T-cell (primary cell): ENCODE measurements at places on chromosomes 12 and 14.

DNA sequence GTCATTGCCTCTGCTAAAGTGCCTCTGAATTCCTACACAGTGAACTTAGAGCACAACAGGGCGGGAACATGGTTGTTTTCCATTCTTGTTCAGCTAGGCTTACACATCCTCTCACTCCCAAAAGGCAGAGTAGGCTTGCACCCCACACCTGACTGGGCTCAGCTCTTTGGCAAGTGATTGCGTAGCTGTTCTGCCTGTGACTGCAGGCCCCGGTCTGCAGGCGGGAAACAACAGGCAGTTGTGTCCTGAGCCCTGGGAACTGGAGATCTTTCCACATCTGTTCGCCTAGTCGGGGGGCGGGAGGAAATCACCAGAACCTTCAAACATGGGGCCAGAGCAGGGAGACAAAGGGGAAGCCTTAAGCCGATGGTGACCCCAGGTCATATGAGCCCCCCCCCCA lies 274.7 kb downstream of the ZFP36L1 start:
- DNase-seq: no peak

DNA sequence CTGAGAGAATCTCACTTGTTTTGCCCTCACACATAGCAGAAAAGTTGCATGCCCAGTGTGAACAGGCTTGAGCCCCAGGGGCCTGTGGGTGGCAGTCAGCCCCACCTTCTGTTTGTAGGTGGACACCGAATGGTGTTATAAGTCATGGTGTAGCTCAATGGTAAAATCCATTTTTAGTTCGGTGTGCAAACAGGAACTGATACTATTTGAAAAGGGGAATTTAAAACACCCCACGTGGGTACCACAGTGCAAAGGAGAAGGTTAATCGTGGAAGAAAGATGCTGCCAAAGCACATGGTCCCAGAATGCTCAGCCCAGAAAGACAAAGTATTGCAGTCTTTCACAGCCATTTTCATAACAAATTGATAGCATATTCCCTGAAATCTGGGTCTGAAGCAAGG lies 71.8 kb upstream of the GZMB start:
- no peak for DNase-seq

- DNase-seq: no peak
These were observed 190.6 kb downstream of the TTC8 start for GRCh38 chr14:89015016-89015415.

DNA sequence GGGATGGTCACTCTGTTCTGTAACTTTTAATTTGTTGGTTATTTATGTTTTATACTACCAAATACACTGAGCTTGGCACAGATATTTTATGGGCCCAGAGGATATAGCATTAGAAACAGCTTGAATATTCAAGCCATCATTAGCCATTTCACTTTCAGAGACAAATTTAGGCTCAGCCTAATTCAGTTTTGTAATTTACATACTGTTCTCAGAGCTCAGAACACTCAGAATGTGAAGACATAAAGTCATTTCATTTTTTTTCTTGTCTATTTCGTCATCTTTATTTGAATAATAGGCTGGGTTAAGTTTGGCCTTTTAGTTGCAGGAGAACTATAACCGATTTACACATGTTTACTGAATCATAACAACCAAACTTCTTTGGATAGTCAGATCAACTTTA lies 361.7 kb downstream of the SNAPC1 start:
- no peak for DNase-seq

- no peak for DNase-seq
These were observed 82.4 kb upstream of the FBXO21 start for GRCh38 chr12:117272690-117273089.

- no peak for DNase-seq
These were observed 310.3 kb downstream of the TMEM121 start for GRCh38 chr14:105836730-105837129.

GRCh38 chr12:38872156-38872555 lies 33.2 kb downstream of the CPNE8 start:
- DNase-seq: no peak

GRCh38 chr14:53956427-53957201 lies at the start of gene BMP4:
BMP4 (minus strand) TSS chr14:53956825; CDS start chr14:53952222, 4,603 bp downstream.
- DNase-seq: no peak

- no peak for DNase-seq
These were observed 80.2 kb downstream of the NOC4L start for GRCh38 chr12:132224484-132224883.

- no peak for DNase-seq
These were observed 413.8 kb upstream of the TMTC1 start for GRCh38 chr12:30197392-30198057.

DNA sequence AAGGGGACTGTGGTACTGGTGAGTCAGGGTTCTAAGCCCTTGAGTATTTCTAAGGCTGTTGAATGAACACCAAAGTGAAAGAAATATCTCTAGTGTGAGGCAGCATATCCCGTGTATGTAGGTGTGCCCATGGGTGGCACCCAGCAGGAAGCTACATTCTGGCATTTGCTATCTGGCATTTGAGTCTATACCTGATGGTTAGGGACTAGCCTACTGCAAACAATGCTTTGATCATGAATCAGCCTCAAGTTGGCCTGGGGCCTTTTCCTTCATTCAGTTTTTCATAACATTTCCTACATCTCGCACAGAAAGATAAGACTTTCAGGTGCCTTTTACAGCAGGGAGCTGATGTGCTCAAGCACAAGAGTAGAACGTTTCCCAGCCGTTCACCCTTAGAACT lies 85.7 kb upstream of the E2F7 start:
- DNase-seq: no peak

GRCh38 chr14:68143341-68143841 lies 323.8 kb downstream of the RAD51B start:
- DNase-seq: no peak

DNA sequence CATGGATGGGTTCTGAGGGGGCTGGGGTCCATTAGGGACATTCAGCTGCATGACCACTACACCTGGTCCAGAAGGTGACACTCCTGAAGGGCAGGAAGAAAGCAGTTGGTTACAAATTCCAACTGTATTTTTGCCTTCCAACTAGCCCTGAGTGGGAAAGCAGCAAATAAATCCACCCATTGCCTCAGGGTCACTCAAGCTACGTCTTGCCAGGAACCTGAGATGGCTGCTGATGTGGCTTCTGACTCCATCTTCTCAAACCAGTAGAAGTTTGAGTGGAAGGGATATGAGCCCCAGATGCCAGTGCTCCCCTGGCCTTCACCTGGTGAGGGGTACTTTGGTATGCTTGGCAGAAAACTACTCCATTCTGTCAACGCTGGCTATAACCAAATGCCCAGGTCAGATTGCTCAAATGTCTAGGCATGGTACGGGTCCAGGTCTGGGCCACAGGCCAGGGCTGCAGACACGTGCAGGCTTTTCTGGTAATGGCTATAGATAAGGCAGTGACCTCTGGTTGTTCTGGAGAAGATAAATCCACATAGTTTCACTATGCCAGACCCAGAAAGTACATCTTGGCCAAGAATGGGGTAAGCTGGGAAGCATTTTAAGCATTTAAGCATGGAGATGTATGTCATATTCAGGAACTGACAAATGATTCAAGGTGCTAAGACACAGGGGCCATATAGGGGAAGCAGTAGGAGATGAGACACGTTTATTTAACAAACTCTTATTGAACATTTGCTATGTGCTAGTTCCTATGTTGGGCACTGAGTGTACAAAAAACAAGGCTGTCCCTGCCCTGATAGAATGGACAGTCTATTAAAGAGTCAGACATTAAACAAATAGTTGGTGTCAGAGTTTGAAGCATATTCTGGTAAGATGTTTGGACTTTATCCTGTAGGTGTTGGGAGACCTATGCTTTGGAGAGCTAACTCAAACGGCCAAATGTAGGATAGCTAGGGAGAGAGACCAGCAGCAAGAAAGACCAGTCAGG lies 8.3 kb upstream of the STAC3 start:
- DNase-seq: no peak

DNA sequence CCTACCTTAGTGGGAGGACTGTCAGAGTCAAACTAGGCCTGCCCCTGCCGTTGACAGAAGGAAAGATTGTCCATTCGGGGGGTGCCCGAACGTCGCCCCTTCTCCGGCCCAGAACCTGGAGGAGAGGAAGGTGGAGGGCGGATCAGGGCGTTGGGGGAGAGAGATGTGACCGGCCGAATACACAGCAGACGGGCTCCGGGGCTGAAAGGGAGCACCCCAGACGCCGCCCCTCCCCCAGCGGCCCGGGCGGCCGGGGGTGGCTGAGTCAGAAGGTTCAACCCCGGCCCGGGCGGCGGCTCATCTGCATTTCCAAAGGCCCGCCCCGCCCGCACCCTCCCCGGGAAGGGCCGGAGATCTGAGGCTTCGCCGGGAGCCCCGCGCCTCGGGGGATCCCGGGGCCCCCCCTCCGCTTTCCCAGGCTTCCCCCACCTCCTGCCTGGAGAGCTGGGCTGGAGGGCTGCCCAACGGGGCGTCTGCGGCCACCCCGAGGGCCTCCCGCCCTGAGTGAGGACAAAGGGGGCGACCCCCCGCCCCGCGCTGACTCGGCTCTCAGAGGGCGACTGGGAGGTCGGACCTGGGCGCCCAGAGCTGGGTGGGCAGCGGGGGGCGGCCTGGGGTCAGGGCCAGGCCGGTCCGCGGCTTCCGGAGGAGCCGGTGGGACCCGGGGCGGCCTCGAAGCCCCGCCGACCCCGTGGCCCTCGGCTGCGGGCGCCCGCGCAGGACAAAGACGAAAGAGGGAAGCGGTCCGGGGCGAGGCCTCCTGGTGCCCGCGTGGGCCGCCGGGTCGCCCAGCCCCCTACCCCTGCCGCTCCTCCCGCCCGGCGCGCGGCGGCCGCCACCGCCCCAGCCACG lies 3.7 kb upstream of the SETD1B start:
- DNase-seq: peak; percentile 47

DNA sequence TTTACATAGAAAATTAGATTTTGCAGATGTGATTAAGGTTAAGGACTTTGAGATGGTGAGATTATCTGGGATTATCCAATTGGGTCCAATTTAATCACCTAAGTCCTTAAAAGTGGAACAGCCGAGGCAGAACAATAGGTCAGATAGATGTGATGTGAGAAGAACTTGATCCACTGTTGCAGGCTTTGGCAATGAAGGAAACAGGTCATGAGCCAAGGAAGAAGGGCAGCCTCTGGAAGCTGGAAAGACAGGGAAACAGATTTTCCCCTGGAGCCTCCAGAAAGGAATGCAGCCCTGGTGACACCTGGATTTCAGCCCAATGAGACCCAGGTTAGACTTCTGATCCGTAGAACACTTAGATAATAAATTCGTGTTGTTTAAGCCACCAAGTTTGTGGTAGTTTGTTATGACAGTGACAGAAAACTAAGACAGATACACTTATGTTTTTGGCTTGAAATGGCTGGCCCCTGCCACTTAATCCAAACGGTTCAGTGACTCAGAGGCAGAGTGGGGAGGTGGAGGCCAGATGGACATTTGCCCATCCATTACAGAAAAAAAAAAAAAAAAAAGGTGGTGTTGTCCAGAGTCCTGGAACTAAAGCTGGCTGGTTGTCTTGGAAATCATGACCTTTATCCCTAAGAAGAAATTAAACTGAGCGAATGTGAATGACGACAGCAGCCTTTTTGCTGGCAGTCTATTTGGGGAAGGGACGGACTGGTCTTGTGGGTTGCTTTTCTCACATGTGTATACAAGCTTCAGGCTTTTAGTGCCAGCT lies 181.9 kb upstream of the NRXN3 start:
- no peak for DNase-seq

DNA sequence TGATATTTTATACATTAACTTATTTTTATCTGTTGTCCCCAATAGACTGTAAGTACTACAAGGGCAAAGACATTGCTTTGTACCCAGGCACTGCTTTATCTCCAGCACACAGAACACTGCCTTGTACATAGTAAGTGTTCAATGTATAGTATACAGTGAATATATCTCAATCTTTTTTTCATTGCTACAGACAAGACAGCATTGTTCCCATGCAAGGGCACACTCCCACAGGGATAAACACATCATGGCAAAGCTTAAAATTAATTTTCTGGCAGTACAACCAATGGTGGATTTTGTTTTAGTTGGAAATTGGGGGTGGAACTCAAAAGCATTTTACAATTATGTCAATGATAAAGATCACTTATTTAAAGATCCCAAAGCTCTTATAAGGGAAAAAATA lies 112.3 kb upstream of the EEA1 start:
- DNase-seq: no peak

GRCh38 chr12:77640356-77640755 lies 190.3 kb upstream of the NAV3 start:
- no peak for DNase-seq

DNA sequence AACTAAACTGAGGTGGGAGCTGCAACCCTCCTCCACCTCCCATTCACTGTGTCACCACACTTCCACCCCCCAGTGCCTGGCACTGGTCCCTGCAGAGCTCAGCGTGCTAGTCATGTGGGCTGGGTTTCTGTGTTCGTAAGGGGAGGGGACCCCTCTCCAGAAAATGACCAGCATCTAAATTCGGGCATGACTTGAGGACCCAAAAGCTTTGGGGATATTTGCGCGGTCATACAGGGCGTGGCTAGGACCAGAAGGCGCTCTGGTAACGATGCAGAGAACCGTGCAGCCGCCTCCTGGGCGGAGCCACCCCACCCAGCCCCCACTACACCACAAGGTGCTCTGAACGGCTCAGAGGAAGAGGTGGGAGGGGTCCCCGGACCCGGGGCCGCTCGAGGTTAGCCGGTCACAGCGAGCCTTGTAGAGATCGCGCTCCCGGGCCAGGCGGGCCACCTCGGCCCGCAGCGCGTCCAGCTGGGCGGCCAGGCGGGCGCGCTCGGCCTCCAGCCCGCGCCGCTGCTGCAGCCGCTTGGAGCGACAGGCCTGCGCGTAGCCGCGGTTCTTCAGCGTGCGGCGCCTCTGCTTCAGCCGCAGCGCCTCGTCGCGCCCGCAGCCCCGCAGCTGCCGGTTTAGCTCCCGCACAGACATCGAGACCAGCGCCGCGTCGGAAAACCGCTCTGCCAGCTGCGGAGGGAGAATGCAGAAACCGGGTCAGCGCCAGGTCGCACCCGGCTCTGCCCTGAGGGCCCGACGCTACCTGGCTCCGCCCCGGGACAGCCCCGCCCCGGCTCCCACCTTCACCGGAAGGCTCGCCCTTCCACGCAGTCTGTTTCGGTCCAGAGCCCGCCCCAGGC lies 9.8 kb downstream of the CPNE6 start:
- DNase-seq: peak; percentile 73

GRCh38 chr14:94129758-94130414 lies 482 bp upstream of the IFI27L2 start:
- DNase-seq: peak; percentile 23

GRCh38 chr14:32027255-32027939 lies 49.7 kb upstream of the ARHGAP5 start:
- DNase-seq: no peak

DNA sequence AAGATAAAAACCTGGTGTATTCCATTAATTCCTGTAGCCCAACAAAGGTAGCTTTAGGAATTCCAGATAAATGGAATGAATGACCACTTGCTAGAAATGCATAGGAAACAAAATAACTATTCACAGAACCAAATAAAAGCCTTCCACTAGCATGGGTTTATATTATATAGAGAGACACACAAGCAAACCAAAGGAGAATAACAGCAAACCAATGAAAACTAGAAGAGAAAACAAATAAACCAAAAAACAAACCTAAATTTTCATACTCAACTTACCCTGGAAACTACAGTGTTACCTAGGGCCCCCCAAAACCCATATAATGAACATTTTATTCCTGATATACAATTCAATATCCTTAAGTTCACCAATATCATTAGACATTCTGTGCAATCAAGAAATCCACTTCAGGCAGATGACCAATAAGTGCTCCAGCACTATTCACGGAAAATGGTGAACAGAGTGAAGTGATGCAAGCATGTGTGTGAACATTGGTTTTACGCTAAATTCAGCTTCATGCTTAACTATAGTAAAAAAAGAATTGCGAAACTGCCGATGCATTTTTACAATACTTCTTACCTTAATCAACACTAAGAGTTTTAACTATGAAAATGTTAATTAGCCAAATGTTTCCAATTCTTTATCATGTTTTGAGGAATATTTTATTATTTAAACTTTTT lies 1108.4 kb upstream of the TMEM132C start:
- no peak for DNase-seq
